ENCODE measurements at places on chromosomes 5 and 9.

- DNase-seq, result no peak
Observed at GRCh38 chr9:120080849-120081248, 499.1 kb downstream of the CDK5RAP2 start.

DNA sequence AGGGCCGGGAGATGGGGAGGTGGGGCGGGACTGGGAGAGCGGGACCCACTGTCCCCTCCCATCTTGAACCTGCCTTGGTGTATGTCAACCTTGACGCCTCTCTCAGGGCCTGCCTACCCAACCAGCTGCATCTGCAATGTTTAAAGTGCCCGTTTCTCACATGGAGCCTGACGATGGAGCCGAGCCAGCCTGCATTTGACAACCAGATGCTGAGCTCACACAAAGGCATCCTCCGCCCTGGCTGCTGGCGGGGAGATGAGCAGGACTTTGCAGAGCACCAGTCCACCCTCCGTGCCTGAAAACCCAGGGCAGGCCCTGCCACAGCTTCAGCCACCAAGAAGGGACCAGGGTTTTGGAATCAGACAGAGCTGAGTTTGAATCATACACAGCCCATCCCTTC is 141.1 kb upstream of the SMIM23 start:
- no peak for DNase-seq

- no peak for DNase-seq
Observed at GRCh38 chr9:74643303-74643923, 146.3 kb downstream of the RORB start.

- DNase-seq, result no peak
Observed at GRCh38 chr9:100058699-100059579, 39.9 kb downstream of the ERP44 start.

GRCh38 chr5:123150089-123150488 is 61.0 kb downstream of the PRDM6 start:
- no peak for DNase-seq
